ENCODE measurements at places on chromosomes 12 and 14.

GRCh38 chr12:117134059-117134458 lies 34.8 kb upstream of the TESC start:
- peak; percentile 34 for DNase-seq

- DNase-seq = no peak
Observed at GRCh38 chr12:3973269-3973884, 100.2 kb upstream of the PARP11 start.

- DNase-seq = no peak
Observed at GRCh38 chr12:46490635-46491034, 118.1 kb upstream of the SLC38A2 start.

GRCh38 chr14:97705976-97706375 lies 908.8 kb downstream of the VRK1 start:
- no peak for DNase-seq

DNA sequence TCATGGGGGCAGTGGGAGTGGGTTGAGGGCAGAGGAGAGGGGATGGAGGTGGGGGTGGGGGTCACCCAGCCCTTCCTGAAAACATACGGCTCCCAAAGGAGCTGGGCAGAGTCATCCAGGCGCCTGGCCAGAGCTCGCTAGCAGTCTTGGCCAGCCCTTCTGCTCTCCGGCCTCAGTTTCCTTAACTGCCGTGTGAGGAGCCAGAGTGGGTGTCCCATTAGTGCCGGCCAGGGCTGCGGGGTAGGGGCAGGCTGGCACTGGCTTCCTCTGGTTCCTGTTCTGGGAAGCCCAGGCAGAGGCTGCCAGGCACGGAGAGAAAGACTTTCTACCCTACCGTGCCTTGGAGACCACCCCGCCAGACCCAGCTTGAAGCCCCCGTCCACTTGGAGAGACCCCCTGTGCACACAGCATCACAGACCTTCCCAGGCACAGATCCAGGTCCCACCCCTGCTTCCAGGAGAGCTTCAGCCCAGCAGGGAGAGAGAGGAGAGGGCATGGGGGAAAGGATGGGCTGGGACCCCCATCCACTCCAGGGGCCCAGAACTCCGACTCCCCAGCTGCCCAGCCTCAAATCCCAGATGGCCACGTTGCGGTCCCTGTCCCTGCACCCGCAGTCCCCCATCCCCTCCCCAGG lies 93.3 kb downstream of the RFLNA start:
- DNase-seq = no peak

DNA sequence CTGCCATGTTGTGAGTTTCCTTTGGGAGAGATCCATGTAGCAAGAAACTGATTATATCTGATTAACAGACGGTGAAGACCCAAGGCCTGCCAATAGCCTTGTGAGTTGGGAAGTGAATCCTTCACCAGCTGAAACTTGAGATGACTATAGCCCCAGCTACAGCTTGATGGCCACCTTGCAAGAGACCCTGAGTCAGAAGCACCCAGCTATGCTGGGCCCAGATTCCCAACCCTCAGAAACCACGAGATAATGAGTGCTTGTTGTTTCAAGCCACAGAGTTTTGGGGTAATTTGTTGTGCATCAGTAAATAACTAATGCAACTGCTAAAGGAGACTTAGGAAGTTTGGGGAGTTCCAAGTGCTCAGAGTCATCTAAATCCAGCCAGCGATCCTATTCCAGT lies 80.3 kb downstream of the AVPR1A start:
- DNase-seq = no peak

GRCh38 chr12:15583804-15584203 lies 205.4 kb downstream of the EPS8 start:
- DNase-seq = no peak

DNA sequence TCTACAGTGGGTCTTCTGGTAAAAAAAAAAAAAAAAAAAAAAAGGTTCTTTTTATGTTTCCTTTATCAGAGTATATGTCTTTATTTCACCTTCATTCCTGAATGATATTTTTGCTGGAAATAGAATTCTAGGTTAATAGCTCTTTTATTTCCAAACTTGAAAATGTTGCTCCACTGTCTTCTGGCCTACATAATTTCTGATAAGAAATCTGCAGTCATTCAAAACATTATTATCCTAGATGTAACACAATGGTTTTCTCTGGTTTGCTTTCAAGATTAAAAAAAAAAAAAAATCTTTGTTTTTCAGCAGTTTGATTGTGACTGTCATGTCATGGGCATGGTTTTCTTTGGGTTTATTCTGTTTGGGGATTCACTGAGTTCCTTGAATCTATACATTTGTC lies 19.5 kb downstream of the DCP1B start:
- no peak for DNase-seq

GRCh38 chr12:70994217-70994788 lies 73.8 kb upstream of the PTPRR start:
- DNase-seq = no peak
